Activated naive CD4-positive, alpha-beta T cell treated with anti-CD3 and anti-CD28 coated beads, Interleukin-2, amount 50 U/mL, for 72 hours (primary cell): ENCODE measurements at places on chromosomes 1 and 21.

GRCh38 chr1:47434051-47434842 is 3.6 kb upstream of the FOXD2 start:
- DNase-seq = no peak

DNA sequence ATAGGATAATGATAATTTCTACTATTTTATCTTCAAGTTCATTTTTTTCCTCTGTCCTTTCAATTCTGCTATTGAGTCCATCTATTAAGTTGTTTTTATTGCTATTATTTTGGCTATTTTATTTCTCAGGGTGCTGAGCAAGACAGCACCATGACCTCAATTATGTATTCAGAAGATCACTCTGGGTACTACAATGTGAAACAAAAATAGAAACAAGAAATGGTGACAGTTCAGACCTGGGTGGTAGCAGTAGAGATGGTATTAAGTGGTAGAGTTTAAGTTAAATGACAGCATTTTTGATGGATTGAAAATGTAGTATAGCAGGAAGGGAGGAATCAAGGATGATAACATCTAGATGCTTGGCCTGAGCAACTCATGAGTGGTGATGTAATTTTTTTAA is 655.3 kb upstream of the PLXNA2 start:
- DNase-seq = no peak

GRCh38 chr1:185916861-185917260 is 182.7 kb downstream of the HMCN1 start:
- DNase-seq = no peak

DNA sequence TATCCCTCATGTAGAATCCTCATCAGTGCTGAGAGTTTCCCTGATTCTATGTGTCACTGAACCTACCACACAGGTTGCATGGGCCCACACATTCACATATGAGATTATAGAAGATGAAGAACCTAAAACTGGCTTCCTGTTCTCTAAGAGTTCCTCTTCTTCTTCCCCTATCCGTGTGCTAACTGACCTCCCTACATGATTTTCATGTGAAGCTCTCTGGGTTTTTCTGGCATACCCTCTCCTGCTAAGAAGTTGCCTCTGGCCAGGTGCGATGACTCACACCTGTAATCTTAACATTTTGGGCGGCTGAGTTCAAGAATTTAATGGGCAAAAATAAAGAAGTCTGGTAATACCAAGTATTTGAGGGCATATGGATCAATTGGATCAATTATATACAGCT is 5.5 kb upstream of the CD244 start:
- no peak for DNase-seq

DNA sequence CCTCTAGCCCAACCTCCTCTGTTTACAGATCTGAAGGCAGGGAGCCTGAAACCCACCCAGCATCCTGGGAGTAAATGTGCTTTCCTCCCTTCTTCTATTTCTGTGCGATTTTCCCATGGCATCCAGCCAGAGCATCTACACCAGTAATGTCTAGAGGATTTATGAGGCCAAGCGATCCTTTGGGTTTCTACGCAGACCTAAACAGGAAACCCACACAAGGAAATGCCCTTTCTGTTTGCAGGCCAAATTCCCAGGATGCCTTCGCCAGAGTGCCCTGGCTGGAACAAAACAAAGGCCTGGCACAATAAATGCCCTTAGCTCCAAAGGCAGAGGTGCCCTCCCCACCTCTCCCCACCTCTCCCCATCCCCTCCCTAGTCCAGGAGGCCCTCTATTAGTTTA is 110.5 kb upstream of the CDC42BPA start:
- no peak for DNase-seq

DNA sequence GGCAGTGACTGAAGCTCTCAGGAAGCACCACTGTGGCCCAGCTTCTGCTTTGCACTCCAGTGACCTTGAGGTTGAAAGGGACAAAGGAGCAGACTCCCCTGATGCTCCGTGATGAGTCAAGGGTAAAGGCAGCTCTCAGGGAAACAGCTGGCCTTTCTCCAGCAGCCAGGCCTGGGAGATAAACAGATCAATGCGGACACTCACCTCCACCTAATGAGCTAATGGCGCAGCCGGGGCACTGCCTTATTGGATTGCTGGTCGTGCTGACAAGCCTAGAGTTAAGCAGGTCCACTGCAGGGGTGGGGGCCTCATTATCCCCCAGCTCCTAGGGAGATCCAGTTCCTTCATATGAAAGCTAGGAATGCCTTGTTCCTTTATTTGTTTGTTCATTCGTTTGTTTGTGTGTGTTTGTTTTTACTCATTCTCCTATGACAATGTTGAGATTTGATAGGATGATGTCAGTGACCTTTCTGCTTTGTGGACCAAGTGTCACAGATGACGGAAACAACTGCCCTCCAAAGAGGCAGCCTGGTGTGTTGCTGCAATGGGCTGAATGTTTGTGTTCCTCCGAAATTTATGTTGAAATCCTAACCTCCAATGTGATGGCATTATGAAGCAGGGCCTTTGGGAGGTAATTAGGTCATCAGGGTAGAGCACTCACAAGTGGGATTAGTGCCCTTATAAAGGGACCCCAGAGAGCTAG is 141.4 kb upstream of the BEND5 start:
- no peak for DNase-seq
